Stimulated activated CD4-positive, alpha-beta T cell treated with anti-CD3 and anti-CD28 coated beads, Interleukin-1b, Interleukin-23, amount 100 ng/mL, for 1 hour (primary cell): ENCODE measurements at places on chromosomes 7 and 10.

GRCh38 chr10:97533888-97534287, 35.2 kb downstream of the UBTD1 start:
- no peak for DNase-seq

GRCh38 chr7:72406820-72407403, 5.2 kb downstream of the CALN1 start:
- no peak for DNase-seq

GRCh38 chr7:152543799-152544198, 108.0 kb upstream of the KMT2C start:
- no peak for DNase-seq

GRCh38 chr10:51176976-51177695, 102.8 kb downstream of the PRKG1 start:
- no peak for DNase-seq

GRCh38 chr7:103637094-103637493, 191.1 kb upstream of the SLC26A5 start:
- no peak for DNase-seq

DNA sequence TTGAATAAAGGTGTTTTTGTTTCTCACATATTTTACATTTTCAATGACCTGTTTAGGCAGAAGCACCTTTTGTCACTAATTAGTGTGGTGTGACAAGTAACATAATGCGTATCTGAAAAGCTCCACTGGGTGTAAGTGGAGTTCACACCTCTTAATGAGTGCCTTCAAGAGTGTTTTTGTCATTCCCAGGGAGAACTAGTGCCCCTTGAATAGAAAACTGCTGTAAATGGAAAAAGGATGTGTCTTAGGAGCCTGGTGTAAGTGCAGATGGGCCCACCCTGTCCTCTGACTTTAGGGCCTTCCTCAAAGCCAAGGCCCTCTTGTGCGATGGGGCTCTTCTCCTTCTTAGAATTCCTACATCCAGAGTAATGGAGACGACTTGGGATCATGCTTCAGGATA, 170.0 kb downstream of the MGMT start:
- DNase-seq: no peak

GRCh38 chr7:55130395-55131141, 111.8 kb downstream of the EGFR start:
- DNase-seq: no peak

GRCh38 chr7:27066148-27066547, 29.7 kb downstream of the HOXA1 start:
- DNase-seq: no peak

GRCh38 chr10:60423920-60424319, 34.2 kb upstream of the ANK3 start:
- DNase-seq: no peak

- no peak for DNase-seq
Measured at GRCh38 chr7:7176406-7177043, 5.8 kb upstream of the C1GALT1 start.

GRCh38 chr10:123266971-123267370, 112.8 kb downstream of the BUB3 start:
- DNase-seq: no peak

DNA sequence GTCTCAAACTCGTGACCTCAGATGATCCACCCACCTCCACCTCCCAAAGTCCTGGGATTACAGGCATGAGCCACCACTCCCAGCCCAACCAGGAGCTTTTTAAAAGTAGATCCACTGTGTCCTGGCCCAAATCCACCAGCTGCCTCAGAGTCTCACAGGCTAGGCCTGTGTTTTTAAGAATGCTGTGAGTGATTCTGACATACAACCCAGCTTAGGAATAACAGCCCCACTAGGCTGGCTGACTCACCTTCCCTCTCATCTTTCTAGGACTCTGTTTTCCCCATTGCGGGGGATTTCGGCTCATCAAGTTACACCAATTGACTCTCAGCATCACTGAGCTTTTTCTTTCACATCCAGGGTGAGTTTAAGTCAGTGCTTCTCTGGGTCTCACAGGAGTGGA, 207.6 kb downstream of the SKIDA1 start:
- DNase-seq: no peak

GRCh38 chr10:117950408-117950807, 96.3 kb downstream of the RAB11FIP2 start:
- DNase-seq: no peak

GRCh38 chr7:141748396-141748795, 10.2 kb downstream of the SSBP1 start:
- no peak for DNase-seq

DNA sequence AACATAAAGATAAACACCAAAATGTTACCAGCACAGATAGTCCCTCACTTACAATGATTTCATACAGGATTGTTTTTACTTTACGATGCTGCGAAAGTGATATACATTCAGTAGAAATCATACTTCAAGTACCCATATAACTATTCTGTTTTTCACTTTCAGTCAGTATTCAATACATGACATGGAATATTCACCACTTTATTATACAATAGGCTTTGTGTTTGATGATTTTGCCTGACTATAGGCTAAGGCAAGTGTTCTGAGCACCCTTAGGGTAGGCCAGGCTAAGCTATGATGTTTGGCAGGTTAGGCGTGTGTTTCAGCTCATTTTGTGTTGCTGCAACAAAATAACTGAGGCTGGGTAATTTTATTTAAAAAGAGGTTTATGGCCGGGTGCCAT, 155.0 kb downstream of the RTKN2 start:
- no peak for DNase-seq

- no peak for DNase-seq
Measured at GRCh38 chr7:104643587-104644217, 315.3 kb downstream of the LHFPL3 start.

DNA sequence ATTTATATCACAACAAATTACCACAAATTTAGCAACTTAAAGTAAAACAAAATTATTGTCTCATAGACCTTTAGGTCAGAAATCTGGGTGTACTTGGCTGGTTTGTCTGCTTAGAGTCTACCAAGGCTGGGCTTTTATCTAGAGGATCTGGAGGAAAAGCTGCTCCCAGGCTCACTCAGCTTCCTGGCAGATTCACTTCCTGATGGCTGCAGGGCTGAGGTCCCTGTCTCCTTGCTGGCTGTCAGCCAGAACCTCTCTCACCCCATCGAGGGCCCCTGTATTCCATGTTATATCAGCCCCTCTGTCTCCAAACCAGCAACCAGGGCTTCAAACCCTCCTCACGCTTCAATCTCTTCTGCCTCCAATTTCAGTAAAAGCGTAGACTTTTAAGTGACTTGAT, 734.9 kb downstream of the NRG3 start:
- no peak for DNase-seq

DNA sequence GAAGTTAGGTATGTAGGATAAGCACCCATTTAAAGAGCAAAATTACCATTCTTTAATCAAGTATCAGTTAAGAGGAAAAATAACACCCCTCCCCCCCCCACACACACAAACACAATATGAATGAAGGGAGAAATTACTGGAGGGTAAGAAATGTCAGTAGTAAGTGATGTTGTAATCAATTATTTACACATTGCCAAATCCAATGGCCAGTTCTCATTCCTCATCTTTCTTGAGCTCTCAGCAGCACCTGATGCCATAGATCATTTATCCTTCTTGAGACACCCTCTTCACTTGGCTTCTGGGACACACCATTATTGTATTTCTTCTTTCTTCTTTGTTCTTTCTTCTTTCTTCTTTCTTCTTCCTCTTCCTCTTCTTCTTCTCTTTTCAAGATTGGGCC, 33.7 kb upstream of the FAM3C start:
- no peak for DNase-seq
